ENCODE measurements at places on chromosomes 1 and 21.

DNA sequence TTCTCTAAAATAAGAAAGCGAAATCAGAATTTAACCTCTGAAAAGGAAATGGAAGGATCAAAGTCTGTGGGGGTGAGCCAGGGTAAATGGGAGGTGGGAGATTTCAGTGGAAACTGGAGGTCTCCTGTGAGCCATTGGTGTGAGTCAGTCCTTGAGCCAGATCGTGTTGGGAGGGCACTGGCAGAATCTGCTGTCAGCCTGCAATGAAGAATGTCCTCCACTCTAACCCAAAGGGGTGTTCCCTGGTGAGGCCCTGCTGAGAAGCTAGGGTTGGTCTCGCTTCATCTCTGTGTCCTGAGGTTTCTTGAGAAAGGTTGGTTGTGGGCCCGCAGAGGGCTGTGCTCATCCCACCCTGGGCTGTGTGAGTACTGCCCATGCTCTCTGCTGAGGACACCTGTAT is 2.4 kb downstream of the QSOX1 start:
- DNase-seq: no peak

DNA sequence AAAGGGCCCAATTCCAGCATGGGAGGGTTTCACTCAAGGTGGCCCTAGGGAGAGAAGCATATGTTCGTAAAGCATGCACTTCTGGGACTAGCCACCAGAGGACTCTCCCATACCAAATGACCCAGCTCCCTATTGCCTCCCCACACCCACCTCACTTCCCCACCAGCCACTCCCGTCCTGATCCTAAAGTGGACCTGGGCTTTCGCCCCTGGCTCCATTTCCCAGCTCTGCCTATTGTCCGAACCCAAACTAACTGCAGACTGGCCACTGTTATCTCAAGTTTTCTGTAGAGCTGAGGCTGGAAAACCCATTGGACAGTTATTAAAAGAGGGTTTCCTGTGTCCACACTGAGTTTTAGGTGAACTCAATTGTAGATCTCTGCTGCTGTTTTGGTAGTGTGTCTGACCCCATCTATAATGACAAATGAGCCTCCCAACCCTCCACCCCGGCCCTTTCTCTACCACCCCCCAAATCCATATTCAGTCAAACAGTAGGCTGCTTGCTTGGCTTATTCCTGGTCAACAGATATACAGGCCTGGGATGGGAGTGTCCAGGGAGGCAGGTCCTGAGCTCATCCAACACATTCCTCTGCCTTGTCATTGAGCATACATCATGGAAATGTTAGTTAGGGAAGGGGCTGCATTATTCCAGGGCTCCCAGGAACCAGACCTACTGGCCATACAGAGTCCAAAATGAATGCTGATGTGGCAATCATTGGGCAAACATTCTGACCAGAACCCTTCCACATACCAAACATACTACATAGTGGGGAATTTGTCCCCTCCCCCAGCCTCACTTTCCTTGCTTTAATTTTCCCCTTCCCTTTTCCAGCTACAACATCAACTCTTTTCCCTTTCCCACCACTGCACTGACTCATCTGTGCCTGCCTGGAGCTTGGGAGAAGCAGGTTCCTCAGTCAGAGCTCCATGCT is 59.2 kb downstream of the ABCA4 start:
- DNase-seq: no peak

DNA sequence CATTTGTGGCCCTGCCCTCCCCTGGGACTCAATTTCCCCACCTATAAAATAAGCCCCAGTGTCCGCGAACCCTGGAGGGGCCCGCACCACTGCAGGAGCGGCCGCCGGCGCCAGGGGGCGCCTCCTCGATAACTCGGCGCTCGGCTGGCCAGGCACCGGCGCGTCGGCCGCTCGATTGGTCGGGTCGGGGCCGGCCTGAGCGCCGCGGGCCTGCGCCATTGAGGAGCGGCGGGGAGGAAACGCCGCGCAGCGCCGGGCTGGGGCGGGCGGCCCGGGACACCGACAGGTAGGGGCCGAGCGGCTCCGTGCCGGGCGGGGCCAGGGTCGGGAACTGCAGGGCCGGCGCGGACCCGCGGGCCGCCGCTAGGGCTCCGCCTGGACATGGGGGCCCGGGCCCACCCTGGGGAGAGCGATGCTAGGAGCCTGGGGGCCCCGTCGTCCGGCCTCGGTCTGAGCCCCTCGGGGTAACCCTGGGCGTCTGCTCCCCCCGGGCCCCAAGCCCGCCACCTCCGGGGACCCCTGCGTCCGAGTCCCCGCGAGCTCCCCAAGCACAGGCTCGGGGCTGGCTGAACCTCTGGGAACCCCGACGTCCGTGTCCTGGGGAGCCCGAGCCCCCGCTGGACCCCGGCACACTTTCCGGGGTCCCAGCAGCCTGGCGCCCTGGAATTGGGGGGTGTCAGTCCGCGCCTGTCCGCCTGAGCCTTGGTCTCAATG is at the start of gene VPS13D:
Gene VPS13D, plus strand, starts transcription at position 196 of the 714 bp plus-strand sequence. CDS start 4,237 bp downstream, outside the sequence.
- DNase-seq: peak; percentile 72

GRCh38 chr1:110538075-110538474 is 19.1 kb upstream of the KCNA10 start:
- DNase-seq: no peak

- no peak for DNase-seq
Measured at GRCh38 chr1:62057230-62057629, 137.4 kb upstream of the L1TD1 start.

DNA sequence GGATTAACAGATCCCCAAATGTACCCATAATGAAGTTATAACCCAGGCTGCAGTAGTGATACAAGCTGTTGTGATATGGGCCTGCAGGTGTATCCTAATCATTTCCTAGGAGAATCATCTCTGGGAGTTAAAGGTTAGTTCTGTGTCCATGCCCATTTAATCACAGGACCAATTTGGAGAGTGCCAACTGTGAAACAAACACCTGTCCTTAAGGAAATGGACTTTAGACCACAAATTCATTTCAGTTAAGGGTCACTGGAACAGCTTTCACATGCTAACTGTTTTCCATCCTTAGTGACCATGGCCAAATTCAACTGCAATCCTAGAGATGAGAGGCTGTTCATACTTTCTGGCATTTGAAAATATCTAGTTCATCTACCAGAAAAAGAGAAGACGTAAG is 160.9 kb downstream of the GPATCH2 start:
- no peak for DNase-seq

DNA sequence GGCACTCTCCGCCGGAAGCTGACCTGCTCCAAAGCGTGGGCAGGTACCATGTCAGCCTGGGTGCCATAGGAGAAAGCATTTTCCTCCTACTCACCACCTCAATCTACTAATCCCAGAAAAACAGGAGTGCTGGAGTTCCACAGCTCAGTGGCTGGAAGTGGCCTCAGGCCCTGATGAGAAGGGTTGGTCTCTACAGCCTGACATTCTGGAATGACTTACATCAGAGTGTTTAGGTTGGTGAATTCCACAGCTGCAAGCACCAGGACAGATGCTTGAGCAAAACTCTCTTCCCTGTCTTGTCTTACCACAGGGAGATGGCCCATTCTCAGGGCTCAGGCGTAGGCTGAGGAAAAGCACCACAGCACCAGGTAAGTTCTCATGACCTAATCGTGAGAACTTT is 5.5 kb downstream of the SEC16B start:
- no peak for DNase-seq

- no peak for DNase-seq
Measured at GRCh38 chr1:221644663-221645258, 97.1 kb downstream of the DUSP10 start.

DNA sequence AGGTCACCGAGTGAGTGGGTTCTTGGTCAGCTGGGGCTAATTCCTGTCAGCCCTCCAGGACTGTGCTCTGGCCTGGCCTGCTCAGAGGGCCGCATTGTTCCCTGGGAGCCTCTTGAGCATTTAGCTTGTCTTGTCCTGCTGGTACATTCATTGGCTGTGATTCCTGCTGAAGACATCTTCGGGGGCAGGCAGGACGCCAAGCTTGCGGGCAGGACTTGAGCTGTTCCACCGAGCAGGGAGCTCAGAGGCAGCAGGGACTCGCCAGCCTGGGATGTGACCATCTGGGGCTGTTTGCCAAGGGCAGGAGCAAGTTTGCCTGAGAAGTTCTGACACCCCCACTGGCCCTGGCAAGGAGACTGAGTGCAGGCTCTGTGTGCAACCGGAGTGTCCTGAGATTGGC is 7.0 kb upstream of the SLC26A9 start:
- no peak for DNase-seq

DNA sequence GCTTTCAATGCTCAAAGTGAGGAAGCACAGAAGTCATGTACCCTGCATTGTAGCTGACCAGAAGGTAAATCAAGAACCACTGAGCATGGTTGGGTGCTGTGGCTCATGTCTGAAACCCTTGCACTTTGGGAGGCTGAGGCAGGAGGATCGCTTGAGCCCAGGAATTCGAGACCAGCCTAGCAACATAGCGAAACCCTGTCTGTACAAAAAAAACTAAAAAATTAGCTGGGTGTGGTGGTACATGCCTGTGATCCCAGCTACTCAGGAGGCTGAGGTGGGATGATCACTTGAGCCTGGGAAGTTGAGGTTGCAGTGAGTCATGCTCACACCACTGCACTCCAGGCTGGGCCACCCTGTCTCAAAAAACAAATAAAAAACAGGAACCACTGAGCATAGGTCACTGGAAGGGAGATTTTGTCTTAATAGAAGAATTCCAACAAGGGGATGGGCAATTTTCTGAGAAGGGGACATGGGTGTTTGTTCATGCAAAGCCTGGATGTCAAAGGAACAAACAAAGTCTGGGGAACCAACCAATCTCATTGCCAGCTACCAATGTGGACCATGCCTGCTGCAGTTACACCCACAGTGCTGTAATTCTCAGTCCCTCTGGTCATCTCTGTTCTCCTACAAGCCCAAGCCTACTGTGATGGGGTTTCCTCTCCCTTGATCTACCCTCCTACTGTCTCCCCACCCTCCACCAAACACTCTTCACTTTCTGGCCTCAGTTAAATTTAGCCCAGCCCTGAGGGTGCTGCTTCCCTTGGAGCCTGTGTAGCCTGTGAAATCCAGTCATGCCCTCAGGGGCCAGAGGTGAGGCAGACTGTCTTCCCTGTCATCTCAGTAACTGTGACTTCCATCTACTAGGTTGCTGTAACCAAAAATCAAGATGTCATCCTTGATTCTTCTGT is 47.9 kb downstream of the ELF3 start:
- DNase-seq: no peak

- no peak for DNase-seq
Measured at GRCh38 chr1:29880556-29880955, 644.2 kb downstream of the PTPRU start.

DNA sequence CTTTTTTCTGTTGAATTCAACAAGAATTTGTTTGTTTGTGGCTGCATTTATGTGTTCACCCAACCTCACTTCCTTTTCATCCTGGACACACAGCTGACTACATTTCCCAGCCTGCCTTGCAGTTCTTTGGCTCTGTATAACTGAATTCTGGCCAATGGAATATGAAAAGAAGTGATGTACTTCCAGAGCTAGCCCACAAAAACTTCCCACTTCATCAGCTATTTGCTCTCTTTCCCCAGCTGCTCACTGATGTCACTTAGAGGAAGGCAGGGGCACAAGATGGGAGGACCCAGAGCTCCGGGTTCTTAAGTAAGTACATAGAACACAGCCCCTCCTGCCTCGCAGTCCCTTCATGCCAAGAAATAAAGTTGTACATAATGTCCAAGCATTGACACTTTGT is 235.0 kb upstream of the FGGY start:
- no peak for DNase-seq

DNA sequence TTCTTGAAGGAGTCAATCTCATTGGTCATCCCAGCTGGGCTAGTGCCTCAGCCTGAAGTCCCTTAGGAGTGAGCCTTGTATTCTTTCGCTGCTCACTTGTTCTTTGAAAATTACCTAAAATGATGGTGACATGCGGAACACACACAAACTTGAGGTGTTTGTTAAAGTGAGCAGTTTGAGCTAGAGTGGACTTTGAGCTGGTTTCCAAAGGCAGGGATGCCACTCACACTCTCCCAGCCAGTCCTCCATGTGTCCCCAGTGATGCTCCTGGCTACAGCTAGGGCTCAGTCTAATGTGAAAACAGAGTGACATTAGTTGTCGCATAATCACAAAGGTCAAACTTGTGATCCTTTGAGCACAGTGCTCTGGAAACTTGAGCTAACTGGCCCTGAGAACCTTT is 84.3 kb downstream of the DTL start:
- no peak for DNase-seq

- no peak for DNase-seq
Measured at GRCh38 chr1:172704001-172704400, 45.1 kb downstream of the FASLG start.

DNA sequence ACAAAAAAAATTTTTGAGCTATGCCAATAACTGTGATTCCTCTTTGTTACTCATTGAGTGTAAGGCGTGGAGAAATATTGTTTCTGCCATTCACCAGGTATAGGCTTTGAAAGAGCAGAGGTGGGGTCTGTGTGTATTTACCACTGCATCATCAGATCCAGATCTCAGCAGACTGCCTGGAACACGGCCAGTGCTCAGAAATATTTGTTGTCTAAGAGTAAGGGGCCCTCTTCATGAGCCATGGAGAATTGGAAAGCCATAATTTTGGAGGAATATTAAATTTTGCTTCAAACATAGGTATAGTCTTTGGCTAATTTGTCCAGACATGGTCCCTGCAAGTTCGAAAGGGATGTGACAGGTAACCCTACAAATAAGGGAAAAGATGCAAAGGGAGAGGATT is 231.3 kb upstream of the IRF2BP2 start:
- DNase-seq: no peak

GRCh38 chr1:54997711-54997986 is 1.1 kb upstream of the BSND start:
- no peak for DNase-seq

DNA sequence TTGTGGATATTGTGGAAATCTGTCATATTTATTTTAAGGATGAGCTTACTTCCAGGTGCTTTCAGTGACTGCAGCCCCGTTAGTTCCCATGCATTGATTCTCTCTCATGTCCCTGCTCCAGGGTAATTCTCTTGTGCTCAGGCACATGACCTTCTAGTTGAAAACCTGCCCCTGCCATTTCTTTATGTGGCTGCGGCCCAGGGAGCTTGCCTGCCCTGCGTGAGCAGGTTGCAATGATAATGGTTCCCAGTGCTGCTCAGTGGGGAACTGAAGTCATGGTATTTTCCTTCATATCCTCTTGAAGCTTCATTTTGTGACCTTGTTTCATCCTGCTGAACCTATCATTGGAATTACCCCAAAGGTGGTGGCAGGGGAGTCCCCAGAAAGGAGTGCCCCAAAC is 229.8 kb downstream of the DISC1 start:
- no peak for DNase-seq

- DNase-seq: no peak
Measured at GRCh38 chr1:87386217-87386790, 57.6 kb downstream of the LMO4 start.

- DNase-seq: no peak
Measured at GRCh38 chr21:17900281-17900989, 81.3 kb upstream of the C21orf91 start.
